ENCODE measurements at places on chromosomes 3 and 15.
A peak's percentile ranks its signal among the peaks of the same experiment; 100 is the strongest.

DNA sequence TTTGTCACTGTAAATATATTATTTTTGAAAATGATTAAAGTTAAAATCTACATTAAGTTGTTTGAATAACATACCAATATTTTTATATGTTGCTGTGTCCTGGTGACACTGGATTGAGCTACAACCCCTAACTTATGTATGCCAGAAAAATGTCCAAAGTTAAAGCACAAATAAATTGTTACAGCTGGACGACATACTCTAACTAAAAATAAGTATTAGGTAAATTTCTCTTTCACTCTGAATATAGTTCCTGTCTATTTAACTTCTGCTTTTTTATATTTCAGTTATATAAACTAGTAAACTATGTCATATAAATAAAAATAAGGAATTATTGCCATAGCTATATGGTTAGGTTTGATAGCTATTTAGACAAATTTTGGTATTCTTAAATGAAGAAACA, 118.5 kb upstream of the SAMMSON start:
- DNase-seq, result no peak
- H3K4me1 ChIP-seq, result no peaks in the 10 kb centered on the region
- no peaks in the 10 kb centered on the region for H3K27me3 ChIP-seq
- no peaks in the 10 kb centered on the region for H3K36me3 ChIP-seq
- H3K4me3 ChIP-seq, result no peak overlapping the region

- no peak overlapping the region for H3K27ac ChIP-seq
- H3K36me3 ChIP-seq, result no peaks in the 10 kb centered on the region
- H3K4me1 ChIP-seq, result no peaks in the 10 kb centered on the region
- H3K27me3 ChIP-seq, result no peaks in the 10 kb centered on the region
- DNase-seq, result no peak
These were observed 177.0 kb downstream of the CACNA2D3 start for GRCh38 chr3:54299169-54299935.

GRCh38 chr15:43406808-43407207, 35.9 kb downstream of the TUBGCP4 start:
- DNase-seq, result no peak
- H3K36me3 ChIP-seq, result peaks cover 97% of the 10 kb centered on the region
- H3K4me3 ChIP-seq, result no peak overlapping the region
- H3K27ac ChIP-seq, result no peak overlapping the region
- H3K27me3 ChIP-seq, result no peaks in the 10 kb centered on the region

- H3K27me3 ChIP-seq, result no peaks in the 10 kb centered on the region
- DNase-seq, result no peak
- no peak overlapping the region for H3K27ac ChIP-seq
- H3K36me3 ChIP-seq, result no peaks in the 10 kb centered on the region
- H3K4me1 ChIP-seq, result no peaks in the 10 kb centered on the region
These were observed 330.6 kb downstream of the VPS13C start for GRCh38 chr15:61729646-61730045.

- no peaks in the 10 kb centered on the region for H3K4me1 ChIP-seq
- no peaks in the 10 kb centered on the region for H3K36me3 ChIP-seq
- DNase-seq, result no peak
- H3K4me3 ChIP-seq, result no peak overlapping the region
These were observed 22.4 kb downstream of the GJD2 start for GRCh38 chr15:34732430-34732829.

- no peak for DNase-seq
- no peaks in the 10 kb centered on the region for H3K36me3 ChIP-seq
- H3K4me3 ChIP-seq, result no peak overlapping the region
- H3K4me1 ChIP-seq, result no peaks in the 10 kb centered on the region
- H3K27ac ChIP-seq, result no peak overlapping the region
These were observed 12.4 kb downstream of the LINGO1 start for GRCh38 chr15:77620297-77620696.

- no peak overlapping the region for H3K27ac ChIP-seq
- H3K27me3 ChIP-seq, result no peaks in the 10 kb centered on the region
- no peak overlapping the region for H3K4me3 ChIP-seq
- H3K4me1 ChIP-seq, result no peaks in the 10 kb centered on the region
These were observed 12.8 kb upstream of the WDR49 start for GRCh38 chr3:167666563-167666962.

GRCh38 chr3:122705379-122705778, 24.7 kb downstream of the PARP14 start:
- H3K27me3 ChIP-seq, result no peaks in the 10 kb centered on the region
- H3K4me3 ChIP-seq, result no peak overlapping the region

DNA sequence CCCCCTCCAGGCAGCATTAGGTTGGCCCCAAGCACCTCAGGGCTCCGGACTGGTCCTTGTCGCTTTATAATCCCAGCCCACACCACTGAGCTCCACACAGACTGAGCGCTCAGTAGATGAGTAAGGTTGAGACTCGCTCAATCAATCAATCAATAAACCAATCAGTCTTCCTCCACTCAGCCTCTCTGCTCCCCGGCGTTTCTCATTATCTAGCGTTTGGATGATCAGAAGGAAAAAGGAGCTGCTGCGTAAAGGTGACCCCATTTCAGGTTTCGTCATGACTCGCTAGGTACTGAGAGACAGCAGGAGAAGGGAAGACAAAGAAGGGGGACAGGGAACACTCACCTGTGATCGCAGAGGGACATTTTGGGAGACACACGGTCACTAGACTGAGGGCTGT, 41.2 kb downstream of the ZNF710 start:
- no peak overlapping the region for H3K27ac ChIP-seq
- no peak overlapping the region for H3K4me3 ChIP-seq
- no peak for DNase-seq
- peaks cover 23% of the 10 kb centered on the region for H3K4me1 ChIP-seq

- H3K36me3 ChIP-seq, result no peaks in the 10 kb centered on the region
- H3K4me3 ChIP-seq, result peak overlapping the region; percentile 97
- H3K4me1 ChIP-seq, result peaks cover 14% of the 10 kb centered on the region
- no peaks in the 10 kb centered on the region for H3K27me3 ChIP-seq
These were observed 1.5 kb upstream of the NCK1 start for GRCh38 chr3:136860541-136860940.

- no peak for DNase-seq
- no peaks in the 10 kb centered on the region for H3K27me3 ChIP-seq
- H3K4me3 ChIP-seq, result no peak overlapping the region
- H3K4me1 ChIP-seq, result peaks cover 4% of the 10 kb centered on the region
- H3K36me3 ChIP-seq, result no peaks in the 10 kb centered on the region
These were observed 6.7 kb upstream of the DGKG start for GRCh38 chr3:186368717-186369116.

GRCh38 chr15:56293495-56294292, 50.0 kb upstream of the RFX7 start:
- H3K27me3 ChIP-seq, result no peaks in the 10 kb centered on the region
- no peaks in the 10 kb centered on the region for H3K4me1 ChIP-seq
- no peak overlapping the region for H3K27ac ChIP-seq
- H3K36me3 ChIP-seq, result no peaks in the 10 kb centered on the region
- no peak for DNase-seq
- H3K4me3 ChIP-seq, result no peak overlapping the region

GRCh38 chr3:17802950-17803349, 60.5 kb upstream of the TBC1D5 start:
- H3K27me3 ChIP-seq, result no peaks in the 10 kb centered on the region
- no peak for DNase-seq
- H3K36me3 ChIP-seq, result no peaks in the 10 kb centered on the region
- no peak overlapping the region for H3K27ac ChIP-seq
- H3K4me3 ChIP-seq, result no peak overlapping the region

GRCh38 chr15:31303726-31304648, 22.6 kb upstream of the KLF13 start:
- no peaks in the 10 kb centered on the region for H3K27me3 ChIP-seq
- no peak overlapping the region for H3K4me3 ChIP-seq
- H3K4me1 ChIP-seq, result peaks cover 8% of the 10 kb centered on the region
- no peak overlapping the region for H3K27ac ChIP-seq
- no peak for DNase-seq

DNA sequence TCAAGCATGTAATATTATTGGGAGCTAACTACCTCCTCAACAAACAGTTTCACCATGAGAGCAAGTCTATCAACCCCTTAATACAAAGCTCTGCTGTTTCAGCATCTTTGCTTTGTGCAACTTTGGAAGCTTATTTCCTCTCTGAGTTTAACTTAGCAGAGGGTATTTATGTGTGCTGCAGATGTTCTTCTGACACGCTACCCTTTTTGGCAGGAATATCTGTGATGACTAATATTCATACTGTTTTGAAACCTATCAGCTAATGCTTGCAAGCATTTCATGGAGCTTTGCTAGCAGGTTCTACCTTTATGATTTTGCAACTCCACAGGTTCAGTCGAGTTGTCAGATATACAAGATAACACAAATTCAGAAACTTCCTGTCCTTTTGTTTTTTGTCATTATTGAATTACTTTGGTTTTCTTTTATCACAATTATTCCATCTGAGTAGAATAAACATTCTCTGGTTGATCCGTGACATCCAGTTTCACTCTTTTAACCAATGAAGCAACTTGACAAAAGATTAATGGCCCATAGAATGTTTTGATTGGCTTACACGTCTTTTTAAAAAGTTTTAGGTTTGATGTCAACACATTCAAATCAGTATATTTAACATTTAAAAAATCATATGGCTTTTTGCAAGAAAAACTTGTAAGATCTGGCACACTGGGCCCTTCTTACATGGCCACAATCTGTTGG, 1.7 kb upstream of the SLC9A9 start:
- DNase-seq, result no peak
- H3K27me3 ChIP-seq, result no peaks in the 10 kb centered on the region
- H3K4me3 ChIP-seq, result no peak overlapping the region

- H3K27me3 ChIP-seq, result no peaks in the 10 kb centered on the region
- DNase-seq, result no peak
- H3K4me3 ChIP-seq, result no peak overlapping the region
- H3K27ac ChIP-seq, result no peak overlapping the region
- H3K4me1 ChIP-seq, result no peaks in the 10 kb centered on the region
These were observed 338.5 kb downstream of the RORA start for GRCh38 chr15:60890375-60891230.

DNA sequence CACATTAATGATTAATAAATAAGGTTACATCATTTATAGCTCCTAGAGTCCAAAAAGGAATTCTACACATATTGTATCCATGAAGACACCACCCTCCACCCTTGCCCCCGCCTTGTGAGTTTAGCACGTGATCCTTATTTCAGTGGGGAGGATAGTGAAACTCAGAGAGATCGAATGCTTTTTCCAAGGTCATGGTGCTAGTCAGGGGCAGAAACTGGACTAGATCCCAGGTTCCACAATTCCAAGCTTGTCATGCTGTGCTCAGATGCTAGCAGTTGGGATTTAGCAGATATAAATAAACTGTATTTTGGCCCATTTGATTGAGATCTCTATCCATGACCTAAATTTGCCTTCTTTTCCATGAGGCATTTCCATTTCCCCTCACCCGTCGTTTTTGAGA, 227.4 kb upstream of the THRB start:
- DNase-seq, result no peak
- H3K4me3 ChIP-seq, result no peak overlapping the region
- H3K36me3 ChIP-seq, result no peaks in the 10 kb centered on the region
- H3K4me1 ChIP-seq, result no peaks in the 10 kb centered on the region
- H3K27ac ChIP-seq, result no peak overlapping the region
- no peaks in the 10 kb centered on the region for H3K27me3 ChIP-seq
